ENCODE measurements at places on chromosomes 7 and 10.

- DNase-seq, result no peak
These were observed 955.7 kb downstream of the SORCS3 start for GRCh38 chr10:105596749-105597148.

DNA sequence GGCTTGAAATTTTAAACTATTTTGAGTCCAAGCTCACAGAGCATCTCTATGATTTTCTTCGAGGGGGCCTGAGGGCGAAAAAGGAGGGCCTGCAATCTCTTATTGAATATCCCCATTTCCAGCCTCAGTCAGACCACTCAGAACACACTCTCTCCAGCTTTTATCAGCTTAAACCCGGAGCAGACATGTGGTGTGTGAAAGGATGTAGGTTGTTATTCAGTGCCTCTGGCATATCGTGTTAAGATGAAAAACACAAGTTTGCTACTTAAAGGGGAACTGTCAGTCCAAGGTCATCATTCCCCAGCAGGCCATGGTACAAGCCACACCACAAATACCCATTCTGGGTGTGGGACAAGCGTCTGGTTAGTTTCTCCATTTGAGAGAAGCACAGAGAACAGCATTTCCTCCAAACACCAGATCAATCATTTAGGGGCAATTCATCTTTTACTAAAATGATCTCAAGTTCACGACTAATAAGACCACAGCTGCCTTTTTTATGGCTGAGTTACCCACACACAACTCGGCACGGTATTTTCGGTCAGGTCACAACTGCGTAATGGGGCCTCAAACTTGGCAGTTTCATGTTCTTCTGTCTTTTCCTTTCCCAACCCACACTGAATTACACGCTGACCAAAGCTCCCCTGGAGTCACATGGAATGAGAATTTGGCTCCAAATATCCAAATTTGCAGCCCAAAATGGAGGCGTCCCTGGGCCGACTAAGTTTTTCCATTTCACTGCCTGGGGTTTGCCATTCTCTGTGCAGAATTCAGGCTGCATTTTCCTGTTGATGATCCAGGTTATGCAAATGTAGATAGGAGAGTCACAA, 188.4 kb downstream of the SEM1 start:
- DNase-seq, result no peak

DNA sequence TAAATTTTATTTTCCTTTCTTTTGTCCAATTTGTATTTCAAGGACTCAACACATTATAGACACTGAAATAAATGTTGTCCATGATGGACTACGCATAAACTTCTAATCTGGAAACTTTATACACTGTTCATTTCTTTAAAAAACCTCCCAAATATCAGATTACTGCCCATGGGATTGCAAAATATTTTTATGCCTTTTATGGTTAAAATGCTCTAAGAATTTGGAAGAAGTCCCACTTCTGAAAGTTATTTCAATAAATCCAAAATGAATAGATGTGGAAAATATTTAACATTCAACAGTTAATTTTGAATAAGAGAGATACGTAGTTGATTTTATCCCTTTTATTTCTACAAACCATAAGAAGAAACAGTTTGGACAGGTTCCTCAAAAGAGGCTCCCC, 46.1 kb downstream of the CABCOCO1 start:
- DNase-seq, result no peak

GRCh38 chr10:22103701-22104470, 100.4 kb upstream of the DNAJC1 start:
- no peak for DNase-seq

GRCh38 chr7:106588422-106589197, 72.3 kb downstream of the CCDC71L start:
- no peak for DNase-seq

DNA sequence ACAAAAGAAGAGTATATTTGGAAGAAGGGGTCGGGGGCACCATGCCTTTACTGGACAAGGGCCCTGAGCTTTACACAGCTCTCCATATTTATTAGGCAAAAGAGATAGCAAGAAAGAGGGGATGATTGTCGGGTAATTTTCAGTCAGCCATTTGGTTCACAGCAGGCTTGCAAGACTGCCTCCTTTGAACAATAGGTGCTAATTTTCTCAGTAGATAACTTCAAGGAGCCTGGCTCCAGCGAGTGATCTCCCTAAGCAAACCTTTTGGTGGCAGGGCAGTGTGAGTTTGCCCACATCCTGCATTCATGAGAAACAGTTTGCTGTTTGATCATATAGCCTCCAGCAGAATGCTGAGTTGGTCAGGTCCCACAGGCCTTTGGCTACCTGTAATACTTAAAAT, 94.3 kb downstream of the ZNF248 start:
- no peak for DNase-seq

Data from WTC11 (cell line).